ENCODE measurements at places on chromosomes 7 and 10.
A peak's percentile ranks its signal among the peaks of the same experiment; 100 is the strongest.

- no peak for DNase-seq
Measured at GRCh38 chr10:98577168-98577567, 130.4 kb upstream of the HPS1 start.

GRCh38 chr7:128351296-128352152 is 7.8 kb upstream of the RBM28 start:
- peak; percentile 31 for DNase-seq

GRCh38 chr10:124239134-124239533 is 145.7 kb upstream of the CHST15 start:
- DNase-seq, result no peak

DNA sequence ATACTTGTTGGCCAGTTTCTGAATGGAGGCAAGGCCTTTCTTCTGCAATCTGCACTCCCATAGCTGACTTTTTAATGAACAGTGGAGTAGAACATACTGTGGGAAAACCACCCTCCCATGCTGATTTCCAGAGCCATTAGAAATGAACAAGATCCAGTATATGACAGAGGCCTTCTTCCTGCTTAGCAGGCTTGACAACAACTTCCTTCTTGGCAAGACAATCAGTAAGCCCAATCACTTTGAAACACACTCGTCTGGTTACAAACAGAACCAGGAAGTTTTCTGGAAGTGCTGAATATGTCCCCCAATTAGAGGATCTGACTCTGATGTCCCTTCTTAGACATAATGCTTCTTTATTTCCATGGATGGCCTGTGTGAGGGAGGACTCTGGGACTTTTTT is 103.4 kb downstream of the SAMD9 start:
- no peak for DNase-seq

DNA sequence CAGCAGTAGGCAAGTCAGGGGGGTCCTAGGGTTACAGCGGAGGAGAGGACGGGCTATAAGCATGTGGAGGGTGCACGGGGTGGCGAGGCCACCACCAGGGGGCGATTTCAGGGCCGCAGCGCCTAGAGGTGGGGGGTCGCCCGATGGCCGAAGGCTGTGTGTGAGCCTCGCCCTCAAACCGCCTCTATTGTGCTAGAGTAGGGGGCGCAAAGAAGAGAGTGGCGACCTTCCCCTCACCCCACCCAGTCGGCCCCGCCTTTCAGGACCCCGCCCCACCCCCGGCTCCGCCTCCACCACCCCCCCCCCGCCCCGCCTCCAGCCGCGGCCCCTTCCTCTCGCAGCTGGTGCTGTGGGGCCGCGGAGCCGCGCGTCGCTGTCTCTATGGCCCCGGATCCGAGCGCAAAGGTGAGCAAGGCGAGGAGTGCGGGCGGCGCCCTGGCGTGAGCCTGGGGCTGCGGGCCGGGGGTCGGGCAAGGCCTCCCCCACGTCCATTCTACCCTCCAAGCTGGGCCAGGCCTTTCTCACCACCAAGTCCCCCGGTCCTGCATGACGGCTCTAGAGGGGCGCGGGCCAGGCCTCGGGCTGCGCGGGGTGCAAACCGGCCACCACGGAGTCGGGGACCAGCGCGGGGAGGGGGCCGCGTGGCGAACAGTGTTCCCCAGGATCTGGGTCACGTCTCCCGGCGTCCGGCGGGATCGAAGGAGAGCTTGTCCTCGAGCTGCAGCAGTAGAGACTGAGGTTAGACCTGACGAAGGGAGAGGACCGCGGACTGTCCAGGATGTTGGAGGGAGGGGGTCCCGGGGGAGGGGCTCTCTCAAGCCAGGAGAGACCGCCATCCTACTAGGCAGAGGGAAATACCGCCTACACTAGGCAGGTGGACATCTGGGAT is at the start of gene SEMA4G:
Gene SEMA4G (plus strand): TSS at position 318 of the 889 bp plus-strand sequence. CDS start 3,409 bp downstream, outside the sequence.
- peak; percentile 50 for DNase-seq

- no peak for DNase-seq
Measured at GRCh38 chr7:39219869-39220268, 242.2 kb downstream of the POU6F2 start.

DNA sequence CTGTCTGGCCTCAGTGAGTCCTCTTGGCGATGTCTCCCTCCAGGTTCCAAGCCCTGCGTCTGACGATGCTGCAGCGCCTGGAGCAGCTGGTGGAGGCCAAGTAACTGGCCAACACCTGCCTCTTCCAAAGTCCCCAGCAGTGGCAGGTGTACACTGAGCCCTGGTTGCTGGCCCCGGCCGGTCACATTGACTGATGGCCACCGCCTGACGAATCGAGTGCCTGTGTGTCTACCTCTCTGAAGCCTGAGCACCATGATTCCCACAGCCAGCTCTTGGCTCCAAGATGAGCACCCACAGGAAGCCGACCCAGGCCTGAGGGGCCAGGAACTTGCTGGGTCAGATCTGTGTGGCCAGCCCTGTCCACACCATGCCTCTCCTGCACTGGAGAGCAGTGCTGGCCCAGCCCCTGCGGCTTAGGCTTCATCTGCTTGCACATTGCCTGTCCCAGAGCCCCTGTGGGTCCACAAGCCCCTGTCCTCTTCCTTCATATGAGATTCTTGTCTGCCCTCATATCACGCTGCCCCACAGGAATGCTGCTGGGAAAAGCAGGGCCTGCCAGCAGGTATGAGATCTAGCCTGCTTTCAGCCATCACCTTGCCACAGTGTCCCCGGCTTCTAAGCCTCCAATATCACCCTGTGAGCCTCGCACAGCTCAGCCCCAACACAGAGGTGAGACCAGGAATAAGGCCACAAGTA is 7.3 kb upstream of the ZNF22 start:
- no peak for DNase-seq

- no peak for DNase-seq
Measured at GRCh38 chr7:133064082-133064820, 17.6 kb downstream of the CHCHD3 start.

DNA sequence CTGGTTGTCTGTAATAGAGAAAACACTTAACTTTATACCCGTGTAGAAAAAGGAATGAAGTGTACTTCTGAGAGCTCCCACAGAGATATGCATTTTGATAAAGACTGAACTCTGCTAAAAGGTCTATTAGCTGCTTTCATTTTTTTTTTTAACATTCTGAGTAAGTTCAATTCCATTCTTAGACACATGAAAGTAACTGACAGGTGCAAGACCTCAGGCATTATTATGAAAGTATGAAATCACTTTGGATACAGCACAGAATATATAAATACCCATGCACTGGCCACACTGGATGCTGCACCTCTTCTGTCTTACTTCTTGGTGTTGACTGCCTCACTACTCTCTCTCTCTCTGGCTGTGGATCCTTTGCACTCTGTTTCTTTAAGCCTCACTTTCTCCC is 46.2 kb downstream of the VWDE start:
- DNase-seq, result no peak

GRCh38 chr7:94392393-94392786 is 2.3 kb upstream of the COL1A2 start:
- no peak for DNase-seq

DNA sequence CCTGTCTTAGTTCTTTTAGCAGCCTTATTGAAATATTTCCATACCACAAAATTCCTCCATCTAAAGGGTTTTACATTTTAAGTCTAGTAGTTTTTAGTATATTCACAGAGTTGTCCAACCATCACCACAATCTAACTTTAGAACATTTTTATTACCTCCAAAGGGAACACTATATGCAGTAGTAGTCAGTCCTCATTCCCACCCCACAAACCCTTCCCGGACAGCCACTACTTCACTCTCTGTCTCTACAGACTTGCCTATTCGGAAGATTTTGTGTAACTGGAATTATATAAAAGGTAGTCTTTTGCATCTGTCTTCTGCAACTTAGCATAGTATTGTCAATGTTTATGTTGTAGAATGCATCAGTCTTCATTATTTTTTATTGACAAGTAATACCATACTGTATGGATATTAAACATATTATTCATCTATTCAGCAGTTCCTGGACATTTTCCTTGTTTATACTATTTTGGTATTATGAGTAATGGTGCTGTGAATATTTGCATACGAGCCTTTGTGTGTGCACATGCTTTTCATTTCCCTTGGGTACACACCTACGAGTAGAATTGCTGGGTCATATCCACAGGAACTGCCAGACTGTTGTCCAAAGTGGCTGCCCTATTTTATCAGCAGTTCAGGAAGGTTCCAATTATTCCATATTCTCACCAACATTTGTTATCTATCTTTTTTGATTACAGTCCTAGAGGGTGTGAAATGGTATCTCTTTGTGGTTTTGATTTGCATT is 60.9 kb upstream of the LANCL2 start:
- DNase-seq, result no peak

DNA sequence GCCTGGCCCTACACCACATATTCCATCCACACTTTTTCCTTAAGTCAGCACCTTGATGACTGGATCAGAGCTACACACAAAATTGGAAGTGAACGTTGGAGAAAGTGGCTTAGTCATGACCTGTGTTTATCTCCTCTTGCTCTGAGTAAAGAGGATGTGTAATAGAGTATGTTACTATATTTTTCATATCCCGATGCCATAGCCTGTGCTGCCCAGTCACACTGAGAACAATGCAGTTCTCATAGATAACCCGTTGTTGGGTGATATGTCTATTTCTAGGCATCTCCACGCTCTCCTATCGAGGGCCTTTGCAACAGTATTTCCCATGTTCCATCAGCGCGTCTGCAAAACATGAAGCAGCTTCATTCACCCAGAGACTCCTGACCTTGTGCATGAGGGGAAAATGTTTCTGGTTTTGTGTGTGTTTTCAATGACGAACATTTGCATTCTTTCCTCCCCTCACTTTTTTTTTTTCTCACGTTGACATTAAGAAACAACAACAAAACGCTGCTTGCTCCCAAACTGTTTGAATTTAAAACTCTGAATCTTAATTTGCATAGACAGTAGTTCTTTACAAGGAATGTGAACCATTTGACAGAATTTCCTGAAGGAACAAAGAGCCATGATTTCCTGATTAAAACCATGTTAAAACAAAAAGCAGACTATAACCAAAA is 43.4 kb downstream of the GRK5 start:
- no peak for DNase-seq

- DNase-seq, result no peak
Measured at GRCh38 chr7:68249611-68250010, 1253.0 kb downstream of the TYW1 start.

GRCh38 chr7:74013539-74014272 is 14.3 kb upstream of the ELN start:
- DNase-seq, result no peak

DNA sequence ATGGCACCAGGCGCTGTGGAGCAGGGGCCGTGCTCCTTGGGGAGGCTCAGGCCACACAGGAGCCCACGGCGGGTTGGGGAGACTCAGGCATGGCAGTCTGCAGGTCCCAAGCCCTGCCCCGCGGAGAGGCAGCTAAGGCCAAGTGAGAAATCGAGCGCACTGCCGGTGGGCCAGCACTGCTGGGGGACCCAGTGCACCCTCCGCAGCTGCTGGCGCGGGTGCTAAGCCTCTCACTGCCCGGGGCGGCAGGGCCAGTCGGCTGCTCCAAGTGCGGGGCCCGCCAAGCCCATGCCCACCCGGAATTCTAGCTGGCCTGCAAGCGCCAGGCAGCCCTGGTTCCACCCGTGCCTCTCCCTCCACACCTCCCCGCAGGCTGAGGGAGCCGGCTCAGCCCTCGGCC is 57.1 kb downstream of the COL28A1 start:
- DNase-seq, result no peak

DNA sequence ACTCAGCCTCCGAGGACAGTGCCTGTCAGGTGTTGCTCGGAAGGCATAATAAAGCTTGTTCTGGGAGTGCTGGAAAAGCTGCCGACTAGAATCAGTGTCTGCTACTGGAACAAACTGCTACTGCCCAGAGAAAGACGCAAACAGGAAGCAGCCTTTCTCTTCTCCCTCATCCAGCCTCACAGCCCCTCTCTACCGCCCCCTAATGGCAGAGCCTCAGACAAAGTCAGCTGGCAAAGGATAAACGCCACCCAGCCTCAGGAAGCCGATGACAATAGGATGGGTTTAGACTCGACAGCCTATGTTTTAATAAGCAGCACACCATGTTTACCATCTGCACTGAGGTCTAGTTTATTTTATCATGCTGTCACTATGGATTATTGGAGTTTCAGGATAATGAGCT is 169.5 kb upstream of the LYZL1 start:
- DNase-seq, result peak; percentile 4

GRCh38 chr7:134121632-134122139 is 5.5 kb upstream of the LRGUK start:
- DNase-seq, result no peak

DNA sequence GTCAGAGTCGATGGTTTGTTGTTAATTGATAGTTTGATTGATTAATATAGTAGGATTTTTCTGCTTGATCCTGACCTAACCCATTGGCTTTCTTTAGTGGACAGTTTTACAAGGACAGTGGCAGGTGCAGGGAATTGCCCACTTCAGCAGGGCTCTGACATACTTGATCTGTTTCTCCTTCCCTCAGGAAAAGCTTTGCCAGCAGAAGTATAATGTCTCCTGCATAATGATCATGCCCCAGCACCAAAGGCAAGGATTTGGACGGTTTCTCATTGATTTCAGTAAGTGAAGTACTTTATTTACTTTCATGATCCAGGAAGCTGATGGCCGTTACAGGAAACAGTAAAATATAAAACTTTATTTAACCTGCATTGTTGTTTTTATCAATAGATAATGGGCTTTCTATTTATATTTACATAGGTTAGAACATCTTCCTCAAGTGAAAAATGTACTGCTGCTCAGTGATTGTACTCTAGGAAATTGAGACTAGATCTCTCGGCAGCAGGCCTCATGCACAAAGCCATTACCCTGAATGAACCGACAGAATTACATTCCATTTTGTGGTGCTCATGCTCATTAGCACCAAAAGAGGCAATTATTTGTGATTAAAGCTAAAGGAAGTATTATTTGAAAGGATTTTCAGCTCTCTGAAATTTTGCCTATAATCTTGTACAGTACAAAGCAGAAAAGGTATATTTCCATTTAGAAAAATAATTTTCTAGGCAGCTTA is 122.5 kb upstream of the SAMD8 start:
- DNase-seq, result no peak

- DNase-seq, result no peak
Measured at GRCh38 chr10:130547368-130547767, 411.2 kb downstream of the GLRX3 start.

- DNase-seq, result peak; percentile 94
Measured at GRCh38 chr10:101353692-101354327, at the start of gene BTRC. Gene BTRC (plus strand): TSS chr10:101354165. CDS start chr10:101354181, 16 bp downstream.

DNA sequence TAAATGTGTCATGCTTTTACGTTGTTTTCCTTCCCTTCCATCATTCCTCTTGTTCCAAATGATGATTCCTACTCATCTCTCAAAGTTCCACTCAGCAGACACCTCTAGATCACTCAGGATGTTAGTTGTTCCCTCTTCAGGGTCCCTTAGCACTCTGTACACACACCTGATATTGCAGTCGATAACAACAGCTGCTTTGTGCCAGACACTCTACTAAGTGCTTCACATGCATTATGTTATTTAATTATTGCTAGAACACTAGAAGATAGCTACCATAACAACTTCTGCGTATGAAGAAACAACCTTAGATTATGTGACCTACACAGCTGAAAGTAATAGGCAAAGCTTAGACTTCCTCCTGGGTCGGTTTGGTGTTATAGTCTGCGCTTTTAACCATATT is 29.6 kb downstream of the PCBD1 start:
- no peak for DNase-seq

DNA sequence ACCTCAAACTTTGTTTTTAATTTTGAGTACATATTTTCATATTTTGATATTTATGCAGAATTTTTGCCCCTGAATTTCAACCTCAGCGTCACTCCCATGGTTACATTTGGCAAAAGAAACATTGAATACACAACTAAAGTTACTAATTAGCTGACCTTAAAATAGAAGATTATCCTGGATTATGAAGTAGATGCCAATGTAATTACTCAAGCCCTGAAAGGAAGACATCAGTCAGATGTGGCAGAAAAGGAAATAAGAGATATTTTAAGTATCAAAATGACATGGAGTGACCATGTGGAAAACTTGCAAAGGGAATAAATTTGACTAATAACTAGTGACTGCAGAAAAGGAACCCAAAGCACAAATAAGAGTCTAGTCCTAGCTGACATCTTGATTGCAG is 701.3 kb upstream of the KCND2 start:
- no peak for DNase-seq

All from activated naive CD8-positive, alpha-beta T cell treated with anti-CD3 and anti-CD28 coated beads for 36 hours (primary cell).